MV-4-11 (cell line): ENCODE measurements at places on chromosomes 5 and 9.
A peak's percentile ranks its signal among the peaks of the same experiment; 100 is the strongest.

GRCh38 chr5:153147891-153148623 is 342.4 kb upstream of the GRIA1 start:
- DNase-seq: peak; percentile 3

DNA sequence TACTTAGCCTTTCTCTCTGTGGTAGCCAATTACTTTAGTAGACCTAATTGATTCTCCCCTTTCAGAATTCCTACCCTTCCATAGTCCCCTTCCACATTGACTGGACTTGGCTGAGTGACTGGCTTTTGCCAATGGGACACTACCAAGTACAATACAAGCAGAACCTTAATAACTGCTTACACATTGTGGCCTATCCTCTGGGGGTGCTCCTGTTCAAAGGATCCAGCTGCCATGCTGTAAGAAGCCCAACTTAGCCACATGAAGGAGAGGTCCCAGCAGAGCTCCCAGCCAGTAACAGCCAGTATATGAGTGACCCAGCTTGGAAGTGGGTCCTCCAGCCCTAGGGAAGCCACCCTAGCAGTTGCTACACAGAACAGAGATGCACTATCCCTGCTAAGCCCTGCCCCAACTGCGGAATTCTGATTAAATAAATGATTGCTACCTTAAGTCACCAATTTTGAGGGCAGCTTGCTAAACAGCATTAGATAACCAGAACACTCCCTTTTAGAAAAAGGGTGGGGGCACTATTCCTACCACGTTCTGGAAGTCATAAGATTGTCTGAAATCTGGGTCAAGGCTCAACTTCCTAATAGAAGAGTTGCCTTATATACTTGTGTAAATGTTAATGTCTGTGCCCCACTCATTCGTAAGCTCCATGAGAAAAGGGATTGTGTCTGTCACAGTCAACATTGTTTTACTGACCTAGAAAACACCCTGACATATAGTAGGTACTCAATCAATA is 11.1 kb upstream of the APTX start:
- DNase-seq: peak; percentile 44

DNA sequence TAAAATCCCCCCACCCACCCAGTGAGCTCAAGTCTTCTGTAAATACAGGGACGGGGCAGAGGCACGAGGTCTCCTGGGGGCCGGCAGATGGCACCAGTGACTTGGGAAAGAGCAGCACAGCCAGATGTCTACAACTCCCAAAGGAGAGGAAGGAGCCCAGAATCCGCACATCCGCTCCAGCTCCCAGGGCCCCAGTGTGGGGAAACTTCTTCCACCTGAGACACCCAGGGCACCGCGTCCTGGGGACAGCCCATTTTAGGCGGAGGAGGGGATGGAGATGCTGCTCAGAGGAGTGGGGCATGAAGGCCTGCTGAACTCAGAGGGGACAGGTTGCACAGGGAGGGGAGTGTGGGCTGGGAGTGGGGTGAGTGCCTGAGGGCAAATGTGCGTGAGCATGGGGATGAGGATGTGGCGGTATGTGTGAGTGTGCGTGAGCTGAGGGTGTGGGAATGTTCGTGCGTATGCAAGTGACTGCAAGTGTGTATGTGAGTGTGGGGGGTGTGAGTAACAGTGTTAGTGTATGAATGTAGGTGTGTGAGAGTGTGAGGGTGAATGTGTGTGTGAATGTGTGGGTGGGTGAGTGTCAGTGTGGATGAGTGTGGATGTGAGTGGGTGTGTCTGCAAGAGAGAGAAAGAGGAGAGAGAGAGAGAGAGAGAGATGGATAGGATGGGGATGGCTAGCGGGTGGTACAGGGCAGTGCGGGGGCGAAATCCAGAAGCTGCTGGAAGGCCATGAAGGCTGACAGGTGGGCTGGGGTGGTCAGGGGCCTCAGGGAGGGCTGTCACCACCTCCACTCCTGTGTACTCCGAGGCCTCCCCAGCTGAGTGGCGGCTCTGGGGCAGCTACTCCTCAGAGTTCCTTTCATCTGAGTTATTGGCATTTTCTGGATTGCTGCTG is 63.5 kb downstream of the DUSP1 start:
- peak; percentile 26 for DNase-seq

GRCh38 chr5:112123086-112123485 is 296.0 kb downstream of the EPB41L4A start:
- no peak for DNase-seq

DNA sequence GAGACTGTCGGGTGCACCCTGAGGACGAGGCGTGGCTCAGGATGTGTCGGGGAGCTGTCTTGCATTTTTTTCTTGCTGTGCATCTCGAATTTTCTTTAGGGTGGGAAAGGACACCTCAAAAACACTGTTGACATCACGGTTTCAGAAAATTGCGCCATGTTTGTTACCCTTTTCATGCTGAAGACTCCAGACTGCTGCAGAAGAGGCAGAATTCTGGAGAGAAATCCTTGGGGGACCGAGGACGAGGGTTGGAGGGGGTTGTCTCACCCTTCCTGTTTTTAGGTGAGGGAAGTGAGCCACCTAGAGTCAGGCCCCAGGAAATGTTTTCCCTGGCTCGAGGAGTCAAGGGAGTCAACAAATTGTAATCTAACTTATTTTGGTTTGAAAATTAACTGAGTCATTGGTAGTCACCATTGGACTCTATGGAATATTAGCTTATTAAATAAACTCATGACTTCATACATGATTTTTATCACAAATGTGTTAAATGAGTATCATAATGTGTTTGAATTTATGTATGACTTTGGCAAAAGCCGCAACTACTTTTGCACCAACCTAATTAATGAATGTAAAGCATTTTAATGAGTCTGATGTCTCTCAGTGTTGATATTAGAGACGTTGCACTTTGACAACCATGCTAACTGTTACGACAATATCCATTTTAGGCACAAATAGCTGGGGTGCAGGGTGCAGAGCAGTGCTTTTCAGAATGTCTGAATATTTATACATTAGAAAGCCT is 724 bp upstream of the LYSMD3 start:
- peak; percentile 70 for DNase-seq
